ENCODE measurements at places on chromosomes 2 and 18. TPM values are rescaled to one million over a fixed set of nuclear protein-coding genes. Genes with fewer than 3 reads are reported as not detected.

DNA sequence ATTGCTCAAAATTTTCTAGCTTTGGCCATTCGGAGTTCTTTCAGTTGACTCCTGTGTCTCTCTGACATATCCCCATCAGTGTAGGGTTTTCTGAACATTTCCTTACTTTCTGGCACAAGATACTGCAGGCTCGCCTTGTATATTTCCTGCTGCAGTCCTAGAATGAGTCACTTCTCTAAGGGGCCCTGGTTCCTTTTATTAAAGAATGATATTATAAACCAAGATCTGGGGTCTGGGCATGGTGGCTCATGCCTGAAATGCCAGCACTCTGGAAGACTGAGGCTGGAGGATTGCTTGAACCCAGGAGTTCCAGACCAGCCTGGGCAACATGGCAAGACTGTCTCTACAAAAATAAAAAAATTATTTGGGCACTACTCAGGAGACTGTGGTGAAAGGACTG, 3.0 kb upstream of the RPL37A start:
- no peak for DNase-seq

DNA sequence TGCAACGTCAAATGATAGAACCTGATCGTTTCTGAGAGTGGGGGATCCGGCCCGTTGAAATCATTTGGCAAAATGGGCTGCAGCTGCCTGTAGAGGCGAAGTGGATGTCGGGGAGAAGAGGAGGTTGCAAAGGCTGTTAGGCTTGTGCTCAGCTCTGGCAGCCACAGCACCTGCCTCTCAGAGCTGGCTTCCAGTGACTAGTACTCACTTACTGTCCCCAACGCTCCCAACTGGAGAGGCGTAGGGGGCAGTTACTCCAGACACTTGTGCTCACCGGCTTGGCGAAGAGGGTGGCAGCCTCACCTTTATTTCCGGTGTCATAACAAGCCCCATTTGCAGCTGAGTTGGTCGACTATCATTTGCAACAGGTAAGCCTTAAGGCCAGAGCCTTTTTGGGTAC, 37.9 kb downstream of the NCK2 start:
- no peak for DNase-seq

The SIX2 gene
- total RNA-seq = 2.3 TPM

- no peak for DNase-seq
Measured at GRCh38 chr18:35289293-35289692, 736 bp downstream of the ZSCAN30 start.

- DNase-seq = no peak
Measured at GRCh38 chr2:207621501-207622039, 3.6 kb downstream of the METTL21A start.

- no peak for DNase-seq
Measured at GRCh38 chr2:227341553-227341952, 16.5 kb downstream of the MFF start.

Measured in mesenteric fat pad (tissue), 1 donor.